ENCODE measurements at places on chromosomes 4 and X.

DNA sequence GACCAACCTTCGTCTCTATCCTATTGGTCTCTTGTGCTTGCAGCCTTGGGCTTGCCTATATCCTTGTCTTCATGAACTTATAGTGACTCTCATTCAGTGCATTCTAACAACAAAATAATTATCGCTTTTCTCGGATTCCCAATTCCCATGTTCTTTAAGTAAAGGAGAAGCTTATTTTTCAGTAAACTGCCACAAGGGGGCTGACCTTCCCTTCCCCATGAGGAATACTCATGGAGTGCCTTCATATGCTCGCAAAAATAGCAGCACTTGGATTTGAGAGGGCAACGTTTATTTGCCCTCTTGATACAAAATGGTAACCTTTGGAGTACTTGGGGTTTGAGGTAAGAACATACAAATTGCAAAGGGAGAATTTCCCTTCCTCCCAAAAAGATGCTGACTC is 183.2 kb upstream of the TENT5D start:
- no peak for DNase-seq

GRCh38 chr4:1249148-1249730 is 309 bp upstream of the CTBP1 start:
- DNase-seq, result peak; percentile 92

DNA sequence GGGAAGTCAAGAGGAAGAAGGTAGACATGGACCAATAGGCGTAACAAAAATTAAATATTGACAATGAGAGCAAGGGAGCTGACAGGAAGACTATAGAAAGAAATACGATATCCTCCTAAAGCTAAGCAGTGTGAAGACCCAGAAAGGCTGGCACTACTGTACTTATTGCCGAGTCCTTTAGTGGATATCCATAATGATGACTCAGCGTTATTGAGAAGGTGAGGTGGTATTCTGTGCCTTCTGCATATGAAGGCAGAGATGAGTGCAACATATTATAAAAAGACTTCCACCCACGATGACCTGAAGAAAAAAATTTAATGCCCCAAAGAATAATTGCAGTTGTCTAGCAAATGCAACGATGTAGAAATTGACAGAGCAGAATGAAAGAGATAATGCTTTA is 13.0 kb upstream of the MCF2 start:
- DNase-seq, result no peak

DNA sequence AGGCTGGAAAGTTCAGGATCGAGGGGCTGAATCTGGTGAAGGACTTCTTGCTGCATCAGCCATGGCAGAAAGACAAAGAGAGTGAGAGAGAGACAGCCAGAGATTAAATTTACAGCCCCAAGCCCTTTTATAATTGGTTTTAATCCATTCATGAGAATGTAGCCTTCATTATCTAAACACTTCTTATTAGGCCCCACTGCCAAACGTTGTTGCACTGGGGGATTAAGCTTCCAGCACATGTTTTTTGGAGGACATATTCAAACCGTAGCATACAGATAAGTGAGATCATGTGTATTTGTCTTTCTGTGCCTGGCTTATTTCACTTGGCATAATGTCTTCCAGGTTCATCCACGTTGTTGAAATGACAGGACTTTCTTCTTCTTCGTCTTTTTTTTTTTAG is 524.7 kb downstream of the SPRY1 start:
- no peak for DNase-seq

- no peak for DNase-seq
These were observed 45.0 kb downstream of the STK32B start for GRCh38 chr4:5096261-5096660.

- no peak for DNase-seq
These were observed 2.9 kb downstream of the FAM200B start for GRCh38 chr4:15684498-15684897.

DNA sequence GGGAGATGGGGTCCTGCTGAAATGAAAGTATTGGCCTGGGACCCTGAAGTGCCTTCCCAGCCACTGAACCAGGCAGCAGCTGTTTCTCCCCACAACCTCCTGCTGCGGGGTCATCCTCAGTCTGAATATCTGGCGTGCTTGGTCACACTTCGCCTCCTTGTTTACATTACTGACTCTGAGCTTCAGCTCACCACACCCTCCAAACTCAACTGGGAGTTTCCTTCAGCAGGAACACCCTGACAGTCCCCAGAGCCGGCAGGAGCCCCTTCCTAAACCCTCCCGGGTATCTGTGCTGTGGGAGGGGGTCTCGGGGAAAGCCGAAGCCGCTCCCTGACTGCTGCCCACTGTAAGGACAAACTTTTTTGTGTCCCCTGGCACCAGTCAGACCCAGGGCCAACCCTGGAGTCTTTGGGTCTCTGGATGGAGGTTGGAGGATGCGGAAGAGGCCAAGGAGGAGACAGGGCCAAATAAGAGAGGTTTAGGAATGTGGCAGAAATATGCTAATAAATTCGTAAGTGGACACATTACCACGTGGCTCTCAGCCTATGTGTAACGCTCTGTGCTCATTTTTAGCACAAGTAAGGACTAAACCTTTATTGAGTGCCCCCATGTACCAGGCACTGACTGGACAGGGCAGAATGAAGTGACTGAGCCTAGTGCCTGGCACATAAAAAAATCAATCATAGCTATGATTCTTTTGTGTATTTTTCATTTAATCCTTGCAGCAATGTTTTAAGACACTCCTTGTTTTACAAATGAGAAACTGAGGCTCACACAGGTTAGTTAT is 20.7 kb downstream of the FHDC1 start:
- DNase-seq, result no peak

DNA sequence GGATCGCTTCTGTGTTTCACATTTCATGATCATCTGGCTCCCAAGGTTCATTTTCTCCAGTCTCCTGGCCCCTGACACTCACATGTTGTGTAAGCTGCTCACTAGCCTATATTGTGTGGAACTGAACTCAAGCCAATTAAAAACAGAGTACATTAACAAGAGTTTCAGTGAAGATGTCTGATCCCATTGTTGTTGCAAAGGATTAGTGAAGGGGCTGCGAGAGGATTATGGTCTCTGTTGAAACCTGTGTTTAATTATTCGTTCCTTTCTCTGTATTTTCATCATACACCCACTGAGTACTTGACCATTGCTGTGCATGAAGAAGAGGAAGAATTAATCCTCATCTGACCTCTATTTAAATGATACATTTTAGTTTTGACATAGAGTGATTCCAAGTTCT is 54.7 kb downstream of the AFF2 start:
- no peak for DNase-seq

- peak; percentile 13 for DNase-seq
These were observed 1472.2 kb downstream of the PCDH7 start for GRCh38 chr4:32192363-32192762.

- no peak for DNase-seq
These were observed 45.7 kb upstream of the SLC34A2 start for GRCh38 chr4:25609976-25610375.

DNA sequence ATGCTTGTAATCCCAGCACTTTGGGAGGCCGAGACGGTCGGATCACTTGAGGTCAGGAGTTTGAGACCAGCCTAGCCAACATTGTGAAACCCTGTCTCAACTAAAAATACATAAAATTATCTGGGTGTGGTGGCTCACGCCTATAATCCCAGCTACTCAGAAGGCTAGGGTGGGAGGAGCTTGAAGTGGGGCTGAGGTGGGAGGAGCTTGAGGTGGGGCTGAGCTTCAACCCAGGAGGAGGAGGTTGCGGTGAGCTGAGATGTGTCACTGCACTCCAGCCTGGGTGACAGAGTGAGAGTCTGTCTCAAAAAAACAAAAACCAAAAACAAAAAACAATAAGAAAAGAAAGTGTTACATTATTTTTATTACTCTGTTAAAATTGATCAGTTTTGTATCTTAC is 1164.4 kb upstream of the IGFBP7 start:
- no peak for DNase-seq

GRCh38 chr4:47278631-47279030 is 184.9 kb downstream of the COMMD8 start:
- no peak for DNase-seq

DNA sequence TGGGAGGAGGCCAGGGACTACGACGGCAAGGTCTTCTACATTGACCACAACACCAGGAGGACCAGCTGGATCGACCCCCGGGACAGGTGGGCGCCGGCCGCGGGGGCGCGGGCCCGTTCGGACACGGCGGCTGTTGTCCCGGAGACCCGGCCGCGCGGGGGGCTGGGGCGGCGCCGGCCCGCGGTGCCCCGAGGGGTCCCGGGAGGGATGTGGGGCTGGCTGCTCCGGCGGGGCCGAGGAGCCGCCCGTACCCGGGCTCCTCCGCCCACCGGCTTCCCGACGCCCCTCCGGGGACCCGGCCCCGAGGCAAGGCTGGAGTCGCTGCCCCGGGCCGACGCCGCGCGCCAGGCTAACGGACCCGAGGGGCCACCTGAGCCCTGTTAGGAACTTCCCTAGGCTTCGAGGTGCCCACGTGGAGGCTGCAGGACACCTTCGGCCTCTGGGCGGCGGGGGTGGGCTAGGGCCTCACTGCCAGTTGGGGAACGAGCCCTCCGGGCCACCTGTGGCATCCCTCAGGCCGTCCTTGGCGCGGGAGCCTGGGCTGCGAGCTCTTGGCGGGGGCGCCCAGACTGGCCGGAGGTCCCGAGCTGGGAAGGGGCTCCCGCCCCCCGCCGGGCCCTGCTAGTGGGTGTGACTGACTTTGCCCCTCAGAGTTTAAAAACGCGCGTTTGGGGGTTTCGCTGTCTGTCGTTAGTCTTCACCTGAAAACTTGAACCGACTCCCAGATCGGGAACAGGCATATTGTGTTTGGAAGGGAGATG is 660 bp downstream of the WWC2 start:
- DNase-seq, result peak; percentile 38

DNA sequence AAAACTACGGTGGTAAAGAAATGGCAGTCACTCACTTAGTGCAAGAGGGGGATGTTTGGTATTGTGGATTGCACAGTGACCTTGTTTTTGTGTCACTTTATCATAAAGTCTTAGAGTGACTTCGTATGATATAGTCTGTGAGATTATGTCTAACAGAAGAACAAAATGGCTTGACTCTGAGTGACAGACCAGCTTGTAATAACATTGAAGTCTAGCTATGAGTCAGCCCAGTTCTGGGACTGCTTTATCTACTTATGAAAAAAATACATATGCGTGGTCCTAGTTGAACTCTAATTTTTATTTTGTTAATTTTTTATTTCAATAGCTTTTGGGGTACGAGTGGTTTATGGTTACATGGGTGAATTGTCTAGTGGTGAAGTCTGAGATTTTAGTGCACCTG is 20.0 kb downstream of the DCLK2 start:
- DNase-seq, result no peak

DNA sequence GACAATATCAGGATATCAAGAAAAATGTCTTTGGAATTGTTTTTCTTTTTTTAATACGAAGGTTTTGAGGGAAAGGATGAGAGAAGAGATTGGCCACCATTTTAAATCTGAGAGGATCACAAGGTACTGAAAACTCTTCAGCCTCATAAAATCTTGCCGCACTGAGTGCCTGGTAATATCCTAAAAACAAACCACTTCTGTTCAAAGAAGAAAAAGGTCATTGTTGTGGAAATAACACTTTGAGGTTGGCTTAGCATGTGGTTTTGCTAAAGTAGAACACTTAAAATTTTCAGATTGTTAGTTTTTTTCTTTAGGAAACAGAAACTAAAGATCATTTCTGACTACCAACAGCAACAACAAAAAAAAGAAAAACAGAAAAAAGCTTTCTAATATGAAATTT is 1.0 kb upstream of the CLDN22 start:
- no peak for DNase-seq

GRCh38 chr4:102007959-102008425 is 217.5 kb downstream of the BANK1 start:
- no peak for DNase-seq

DNA sequence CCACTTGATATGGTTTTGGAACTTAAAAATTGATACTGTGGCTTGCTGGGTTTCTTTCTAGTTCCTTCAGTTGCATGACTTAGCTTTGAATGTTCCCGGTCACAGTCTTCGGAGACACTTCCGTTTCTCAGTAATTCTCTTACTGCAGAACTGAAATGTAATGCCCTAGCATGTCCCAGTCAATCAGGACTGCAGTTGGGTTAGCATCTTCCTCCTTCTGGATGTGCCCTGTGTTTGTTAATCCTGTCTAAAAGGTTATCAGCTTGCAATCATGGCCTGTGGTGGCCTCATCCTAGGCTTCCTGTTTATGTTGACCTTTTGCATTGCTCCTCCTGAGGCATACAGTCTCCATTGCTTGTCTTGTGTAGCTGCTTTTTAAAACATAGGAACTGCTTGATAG is 275.9 kb downstream of the ARHGAP10 start:
- DNase-seq, result no peak

DNA sequence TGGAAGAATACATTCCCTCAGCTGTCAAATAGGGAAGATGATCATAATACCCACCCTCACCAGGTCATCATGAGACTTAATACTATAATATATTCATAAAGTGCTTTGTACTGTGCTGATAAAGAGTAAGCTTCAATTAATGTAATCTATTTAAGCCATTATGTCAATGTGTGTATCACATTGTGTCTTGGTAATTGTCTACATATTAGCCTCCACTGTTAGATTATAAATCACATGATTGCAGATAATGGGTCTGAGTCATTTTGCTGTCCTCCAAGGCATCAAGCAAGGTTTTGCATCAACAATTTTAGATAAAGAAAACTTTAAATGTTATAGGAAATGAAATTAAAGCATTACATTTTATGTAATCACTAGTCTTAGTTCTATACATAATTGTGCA is 45.2 kb upstream of the CEP135 start:
- no peak for DNase-seq

- DNase-seq, result no peak
These were observed 20.6 kb downstream of the LYAR start for GRCh38 chr4:4269331-4269731.

- peak; percentile 17 for DNase-seq
These were observed 8.8 kb downstream of the WDR13 start for GRCh38 chrX:48606091-48606490.

GRCh38 chr4:142379277-142380051 is 466.6 kb downstream of the INPP4B start:
- no peak for DNase-seq

GRCh38 chr4:182272151-182272550 is 28.9 kb downstream of the TENM3 start:
- no peak for DNase-seq

GRCh38 chrX:68462653-68463052 is 29.4 kb upstream of the OPHN1 start:
- DNase-seq, result peak; percentile 8

All from K562 (cell line).